Calu3 (cell line): ENCODE measurements at places on chromosomes 1 and 21. TPM values are rescaled to one million over a fixed set of nuclear protein-coding genes. Genes with fewer than 3 reads are reported as not detected.

DNA sequence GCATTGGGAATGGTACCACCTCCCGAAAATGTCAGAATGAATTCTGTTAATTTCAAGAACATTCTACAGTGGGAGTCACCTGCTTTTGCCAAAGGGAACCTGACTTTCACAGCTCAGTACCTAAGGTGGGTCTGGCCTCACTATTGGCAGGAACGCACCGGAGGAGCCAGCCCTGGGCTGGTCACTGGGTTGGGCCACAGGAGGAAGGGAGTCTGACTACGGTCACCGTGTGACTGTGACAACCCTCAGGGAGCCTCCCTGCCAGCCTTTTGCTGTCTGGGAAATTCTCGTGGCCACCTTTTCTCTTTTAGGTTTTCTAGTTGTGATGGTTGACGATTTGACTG is 2.2 kb downstream of the IL10RB start:
- DNase-seq, result no peak

- DNase-seq, result peak; percentile 81
These were observed 24.6 kb downstream of the ARHGEF19 start for GRCh38 chr1:16187748-16188401.

GRCh38 chr1:38152351-38153065 is 105.9 kb upstream of the POU3F1 start:
- no peak for DNase-seq

The KIAA1614 gene
- total RNA-seq, result 0.19 and 0.27 TPM in 2 replicates

GRCh38 chr1:30412241-30413110 is 310.9 kb downstream of the MATN1 start:
- DNase-seq, result no peak
